Calu3 (cell line): ENCODE measurements at places on chromosomes 7 and 10.

GRCh38 chr10:13366891-13367290 is 18.8 kb upstream of the SEPHS1 start:
- no peak for DNase-seq

- DNase-seq = no peak
Measured at GRCh38 chr10:99770408-99771045, 11.9 kb upstream of the ABCC2 start.

GRCh38 chr7:150372271-150373048 is 3.8 kb downstream of the REPIN1 start:
- no peak for DNase-seq

- DNase-seq = no peak
Measured at GRCh38 chr7:70812511-70812910, 319.4 kb upstream of the GALNT17 start.

DNA sequence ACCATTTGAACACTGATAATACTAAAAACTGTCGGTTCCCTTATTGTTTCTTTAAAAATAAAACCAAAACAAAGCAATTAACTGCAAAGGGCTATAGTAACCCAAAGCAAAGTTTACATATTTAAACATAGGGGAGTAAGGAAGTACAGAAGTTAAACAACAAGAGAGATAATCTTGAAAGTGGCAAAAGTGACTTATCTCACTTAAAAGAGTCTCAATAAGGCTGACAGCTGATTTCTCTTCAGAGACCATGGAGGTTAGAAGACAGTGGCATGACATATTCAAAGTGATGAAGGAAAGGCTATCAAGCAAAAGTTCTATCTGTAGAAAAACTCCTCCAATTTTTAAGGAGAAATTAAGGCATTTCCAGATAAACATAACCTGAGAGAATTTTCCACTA is 233.5 kb upstream of the HDAC9 start:
- no peak for DNase-seq
